SK-N-MC (cell line): ENCODE measurements at places on chromosomes 2 and 18.
A peak's percentile ranks its signal among the peaks of the same experiment; 100 is the strongest.

DNA sequence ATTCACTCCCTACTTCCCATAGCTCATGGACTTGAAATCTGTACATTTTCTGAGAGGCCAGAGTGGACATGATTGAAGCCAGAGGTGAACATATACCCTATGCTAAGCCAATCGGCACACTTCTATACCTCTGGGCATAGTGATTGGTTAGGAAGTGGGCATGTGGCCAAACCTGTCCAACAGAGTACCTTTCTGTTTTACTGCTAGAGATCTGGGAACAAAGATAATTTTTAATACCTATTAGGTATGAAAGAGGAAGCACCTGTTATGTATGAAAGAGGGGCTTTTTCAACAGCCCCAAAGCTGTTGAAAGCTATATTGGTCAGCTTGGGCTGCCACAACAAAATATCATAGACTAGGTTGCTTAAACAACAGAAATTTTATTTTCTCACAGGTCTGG, 27.7 kb downstream of the METTL8 start:
- DNase-seq, result no peak

DNA sequence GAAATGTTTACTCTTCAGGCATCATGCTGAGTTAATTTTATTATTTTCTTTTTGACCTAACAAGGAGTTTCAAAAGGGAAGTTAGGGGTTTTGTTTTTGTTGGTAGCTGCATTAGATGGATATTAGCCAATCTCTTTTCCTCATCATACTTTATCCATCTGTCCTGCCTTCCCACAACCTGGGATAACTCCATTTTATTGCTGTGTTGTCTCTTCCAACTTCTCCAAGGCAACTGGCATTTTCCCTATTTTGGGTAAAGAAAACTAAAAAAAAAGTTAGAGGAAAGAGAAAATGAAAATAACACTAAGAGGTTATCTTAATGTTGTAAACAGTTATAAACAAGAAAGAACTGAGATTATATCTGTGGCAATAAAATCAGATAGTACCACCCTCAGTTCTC, 147.0 kb downstream of the PID1 start:
- no peak for DNase-seq

DNA sequence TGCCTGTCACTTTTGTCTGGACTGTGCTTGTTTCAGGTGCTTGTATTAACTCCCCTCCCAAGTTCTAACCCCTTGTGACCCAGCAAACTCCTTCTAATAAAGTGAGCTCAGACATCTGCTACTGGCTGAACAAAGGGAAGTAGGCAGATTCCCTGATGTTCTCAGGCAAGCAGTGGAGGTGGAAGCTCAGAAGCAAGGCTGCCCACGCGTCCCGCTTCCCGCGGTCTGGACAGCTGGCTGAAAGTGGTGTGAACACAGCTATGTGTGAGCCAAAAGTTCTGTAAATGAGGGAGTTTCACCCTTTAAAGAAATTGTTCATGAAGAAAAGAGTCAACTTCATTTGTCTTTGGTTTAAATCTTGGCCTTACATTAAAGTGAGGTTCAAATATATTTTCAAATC, 40.0 kb downstream of the NAPG start:
- DNase-seq, result no peak

- no peak for DNase-seq
Measured at GRCh38 chr2:97967216-97967592, 28.5 kb downstream of the TMEM131 start.

GRCh38 chr2:109129356-109129920, 433 bp downstream of the SH3RF3 start:
- no peak for DNase-seq

- DNase-seq, result no peak
Measured at GRCh38 chr2:200762127-200762526, 49.6 kb upstream of the BZW1 start.

DNA sequence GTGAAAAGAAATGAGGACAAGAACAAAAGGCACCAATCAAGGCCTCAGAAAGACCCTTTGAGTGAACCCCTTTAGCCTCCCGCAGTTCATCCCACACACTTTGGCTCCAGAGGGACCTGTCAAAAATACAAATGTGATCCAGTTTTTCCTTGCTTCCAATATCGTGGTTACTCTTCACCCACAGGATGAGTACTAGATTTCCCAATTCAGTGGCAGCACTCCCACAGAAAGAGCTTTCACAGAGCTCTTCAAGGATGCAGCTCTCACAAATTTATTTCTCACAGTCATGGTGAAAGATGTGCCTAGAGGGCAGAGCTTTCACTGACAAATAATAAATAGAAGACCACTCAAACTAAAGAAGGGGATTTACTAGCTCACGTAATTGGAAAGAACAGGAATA, 3.0 kb upstream of the GFPT1 start:
- no peak for DNase-seq

- no peak for DNase-seq
Measured at GRCh38 chr2:101808006-101808562, 110.6 kb downstream of the MAP4K4 start.

DNA sequence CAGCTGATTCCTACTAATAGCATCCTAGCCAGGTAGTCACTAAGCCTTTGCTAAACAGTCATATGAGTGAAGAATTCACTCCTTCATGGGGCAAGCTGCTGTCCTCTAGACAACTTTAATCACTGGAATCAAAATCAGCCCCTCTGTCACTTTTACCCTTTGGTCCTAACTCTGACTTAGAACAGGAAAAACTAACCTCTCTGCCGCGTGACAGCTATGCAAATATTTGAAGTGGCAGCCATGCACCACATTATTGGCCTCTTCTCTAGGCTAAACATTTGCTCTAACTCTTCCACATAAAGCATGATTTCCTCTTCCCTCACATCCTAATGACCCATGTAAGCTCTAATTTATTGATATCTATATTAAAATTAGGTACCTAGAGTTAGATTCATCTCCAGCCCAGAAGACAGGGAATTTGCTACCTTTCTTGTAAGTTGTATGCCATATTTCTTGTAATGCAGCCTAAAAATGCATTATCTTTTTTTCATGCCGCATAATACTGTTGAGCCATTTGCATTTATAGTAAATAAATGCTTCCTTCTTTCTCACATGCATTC, 12.8 kb upstream of the ONECUT2 start:
- no peak for DNase-seq

GRCh38 chr2:15756011-15756550, 164.4 kb downstream of the DDX1 start:
- DNase-seq, result no peak

GRCh38 chr2:21328177-21328576, 204.4 kb downstream of the TDRD15 start:
- no peak for DNase-seq

DNA sequence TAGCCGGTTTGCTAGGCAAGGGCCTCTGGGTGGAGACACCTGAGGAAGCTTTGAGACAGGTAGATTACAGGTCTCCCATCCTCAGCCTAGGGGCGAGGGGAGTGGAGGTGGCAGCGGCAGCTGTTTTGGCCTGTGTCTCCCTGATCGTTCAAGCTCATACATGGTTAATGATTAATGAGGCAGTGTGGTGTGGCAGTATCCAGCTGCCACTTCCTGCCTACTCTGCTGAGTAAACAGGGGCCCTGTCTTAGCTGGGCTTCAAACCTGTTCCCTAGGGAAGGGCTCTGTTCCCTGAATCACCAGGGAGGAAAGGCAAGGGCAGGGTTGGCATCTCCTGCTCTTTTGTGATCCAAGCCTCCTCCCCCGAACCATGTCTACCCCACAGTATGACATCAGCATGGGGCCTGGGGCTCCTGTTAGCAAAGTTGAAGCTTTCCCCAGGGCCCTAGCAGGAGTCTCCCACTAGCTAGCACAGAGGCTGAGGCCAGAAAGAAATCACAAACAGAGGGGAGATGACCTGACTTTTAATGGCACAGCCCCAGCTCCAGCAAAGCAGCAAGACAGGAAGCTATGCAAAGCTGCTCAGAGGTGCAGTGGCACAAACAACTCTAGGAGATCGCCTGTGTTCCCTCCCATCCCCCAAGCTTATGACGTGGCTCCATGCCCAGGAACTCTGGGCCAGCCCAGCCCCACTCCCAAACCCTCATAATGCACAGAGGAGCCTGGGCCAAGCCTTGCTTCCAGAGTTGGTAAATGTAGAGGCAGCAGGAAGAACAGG, 3.7 kb upstream of the TUBA4B start:
- peak; percentile 20 for DNase-seq

DNA sequence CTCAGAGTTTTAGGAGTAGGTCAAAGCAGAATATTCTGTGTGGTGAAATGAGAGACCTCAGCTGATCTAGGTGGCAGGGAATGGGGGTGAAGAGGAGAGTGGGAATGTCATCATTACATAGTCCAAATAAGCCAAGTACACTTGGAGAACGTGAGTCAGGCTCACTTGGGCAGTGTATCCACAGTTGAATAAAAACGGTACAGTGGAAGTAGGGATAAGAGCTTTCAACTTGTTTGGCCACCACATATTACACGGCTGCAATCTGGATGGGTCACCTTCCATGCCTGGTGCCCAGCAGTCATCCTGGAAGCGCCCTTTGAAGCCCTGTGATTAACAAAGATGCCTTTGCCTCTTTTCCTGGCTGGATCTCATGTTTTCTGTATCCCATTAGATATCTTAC, 28.6 kb downstream of the MIB1 start:
- DNase-seq, result no peak

- no peak for DNase-seq
Measured at GRCh38 chr18:28961669-28962228, 784.8 kb upstream of the CDH2 start.

- DNase-seq, result no peak
Measured at GRCh38 chr2:218648088-218648786, 11.2 kb downstream of the ZNF142 start.

DNA sequence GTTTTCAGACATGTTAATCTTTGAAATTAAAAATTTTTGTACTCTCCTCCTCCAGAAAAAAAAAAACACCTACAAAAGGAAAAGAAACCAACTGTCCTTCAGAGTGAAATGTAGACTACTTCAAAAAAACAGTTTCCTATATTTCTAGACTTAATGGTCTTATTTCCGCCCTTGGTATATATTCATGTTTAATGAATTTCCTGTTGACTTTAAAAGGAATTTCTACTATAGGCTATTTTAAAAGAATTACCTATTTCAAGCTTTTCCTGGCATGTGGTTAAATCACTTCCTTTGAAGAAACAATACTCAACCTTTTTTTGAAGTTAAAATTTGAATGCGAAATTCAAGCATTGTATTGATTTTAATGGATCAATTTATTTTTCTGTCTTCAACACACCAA, 29.2 kb downstream of the GULP1 start:
- DNase-seq, result no peak

GRCh38 chr2:68250196-68250595, 2.1 kb downstream of the PPP3R1 start:
- DNase-seq, result no peak

- DNase-seq, result no peak
Measured at GRCh38 chr2:238576674-238577073, 149.9 kb downstream of the ASB1 start.

- no peak for DNase-seq
Measured at GRCh38 chr18:9135081-9135911, 1.3 kb upstream of the ANKRD12 start.

GRCh38 chr2:43273529-43273928, 47.1 kb upstream of the ZFP36L2 start:
- DNase-seq, result no peak

DNA sequence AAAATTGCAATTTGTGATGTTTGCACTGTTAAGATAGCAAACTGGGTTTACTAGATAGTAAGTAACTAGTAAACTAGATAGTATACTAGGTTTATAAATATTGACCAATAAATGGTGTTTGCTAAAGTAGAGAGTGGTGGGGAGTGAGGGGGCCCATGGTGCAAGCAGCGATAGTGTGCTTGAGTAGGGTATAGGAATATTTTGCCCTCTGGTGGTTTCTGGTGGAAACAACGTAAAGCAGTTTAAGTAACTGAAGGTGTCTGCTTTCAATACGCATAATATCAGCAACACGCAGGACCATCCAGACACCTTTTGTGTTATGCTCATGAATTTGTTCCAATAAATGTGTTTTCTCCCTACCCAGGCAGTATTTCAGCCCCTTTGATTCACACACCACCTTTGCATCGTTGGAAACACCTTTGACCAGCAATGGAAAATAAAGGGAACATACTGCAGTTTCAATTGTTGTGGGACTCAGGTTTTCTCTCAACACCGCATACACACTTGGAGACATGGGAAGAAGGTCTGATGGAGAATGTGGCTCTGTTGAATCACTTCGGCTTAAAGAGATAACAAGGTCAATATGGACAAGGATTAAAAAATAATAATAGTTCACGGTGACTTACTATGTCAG, 16.7 kb upstream of the STAT1 start:
- no peak for DNase-seq
